ENCODE measurements at places on chromosomes 7 and 10.

GRCh38 chr10:100998991-100999741, 442 bp upstream of the LZTS2 start:
- peak; percentile 73 for DNase-seq

GRCh38 chr10:132179551-132180392, 7.0 kb upstream of the DPYSL4 start:
- no peak for DNase-seq

GRCh38 chr7:155342313-155342712, 44.6 kb downstream of the INSIG1 start:
- no peak for DNase-seq

GRCh38 chr7:93980744-93981479, 23.2 kb downstream of the BET1 start:
- no peak for DNase-seq

- no peak for DNase-seq
Measured at GRCh38 chr10:48274636-48275035, at the start of gene FRMPD2. Gene FRMPD2, minus strand, starts transcription at chr10:48274696. Its CDS starts 129 bp downstream, at chr10:48274567.

DNA sequence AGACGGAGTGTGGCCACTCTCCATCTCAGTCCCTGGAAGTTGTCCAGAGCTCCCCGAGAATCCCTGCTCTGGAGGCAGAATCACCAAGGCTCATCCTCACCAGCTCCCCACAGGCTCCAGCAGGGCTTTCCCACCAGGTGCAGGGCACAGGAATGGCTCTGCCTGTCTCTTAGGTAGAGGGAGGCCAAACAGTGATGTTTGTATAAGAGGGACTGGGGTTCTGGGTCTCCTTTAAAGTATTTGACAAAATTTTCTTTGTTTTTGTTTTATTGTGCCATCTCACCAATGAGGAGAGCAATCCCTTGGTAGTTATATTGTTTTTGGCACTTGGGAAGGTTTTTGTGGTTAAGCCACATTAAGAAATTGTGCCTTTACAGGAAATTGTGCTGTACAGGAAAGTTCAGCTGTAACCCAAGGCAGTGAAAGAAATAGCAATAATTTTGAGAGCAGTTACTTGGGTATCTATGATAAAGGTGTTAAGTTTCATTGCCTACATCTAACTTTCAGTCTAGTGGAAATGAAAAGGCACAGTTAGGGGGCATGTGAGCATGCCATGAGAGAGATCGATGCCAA, 219.3 kb upstream of the PRSS58 start:
- DNase-seq: no peak

DNA sequence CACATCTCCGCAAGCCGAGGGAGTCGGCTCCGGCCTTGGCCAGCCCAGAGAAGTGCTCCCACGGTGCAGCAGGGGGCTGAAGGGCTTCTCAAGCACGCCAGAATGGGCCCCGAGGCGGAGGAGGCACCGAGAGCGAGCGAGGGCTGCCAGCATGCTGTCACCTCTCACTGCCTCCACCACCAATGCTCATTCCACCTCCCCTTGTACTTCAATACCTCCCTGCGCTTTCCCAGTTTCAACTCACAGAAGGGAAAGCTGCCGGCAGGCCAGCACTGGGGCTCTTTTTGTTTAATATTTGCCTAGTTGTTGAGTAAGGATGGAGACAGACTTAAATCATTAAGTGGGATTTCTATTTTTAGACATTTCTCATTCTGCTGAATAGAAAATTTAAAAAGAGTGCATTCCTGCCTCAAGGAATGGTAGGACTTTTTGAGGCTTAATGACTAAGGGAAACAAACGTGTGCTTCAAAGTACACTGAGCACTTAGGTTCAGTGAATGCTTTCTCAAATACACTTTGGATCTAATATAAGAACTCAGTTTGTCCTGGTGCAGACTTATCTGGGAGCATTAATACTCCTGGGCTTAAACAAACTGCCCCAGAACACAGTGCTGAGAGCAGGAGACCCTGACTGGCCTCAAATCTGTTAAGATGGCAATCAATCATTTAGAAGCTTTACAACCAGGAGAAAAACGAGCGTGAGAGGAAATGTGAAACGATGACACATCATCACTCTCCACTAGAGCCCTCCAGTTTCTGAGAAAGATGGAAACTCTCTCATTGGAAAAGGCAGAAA, 131.2 kb downstream of the RALA start:
- DNase-seq: no peak

DNA sequence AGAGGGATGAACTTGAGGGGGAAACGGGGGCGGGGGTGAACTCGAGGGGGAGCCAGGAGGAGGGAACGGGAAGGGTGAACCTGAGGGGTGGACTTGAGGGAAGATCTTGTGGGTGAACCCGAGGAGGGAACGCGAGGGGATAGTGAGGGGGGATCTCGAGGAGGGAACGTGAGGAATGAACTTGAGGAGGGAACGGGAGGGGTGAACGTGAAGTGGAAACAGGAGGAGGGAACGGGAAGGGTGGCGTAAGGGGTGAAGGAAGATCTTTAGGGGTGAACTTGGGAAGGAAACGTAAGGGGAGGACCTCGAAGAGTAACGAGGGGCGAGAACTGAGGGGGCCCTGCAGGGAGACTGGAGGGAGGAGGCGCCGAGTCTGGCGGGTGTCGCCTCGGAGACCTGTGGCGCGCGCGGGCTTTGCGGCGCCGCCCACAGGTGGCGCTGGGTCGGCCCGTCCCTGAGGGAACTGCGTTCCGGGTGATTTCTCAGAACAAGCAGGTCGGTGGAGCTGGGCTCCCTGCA, 651 bp downstream of the MYO3A start:
- peak; percentile 65 for DNase-seq

- DNase-seq: no peak
Measured at GRCh38 chr7:29606287-29606721, 42.7 kb downstream of the PRR15 start.

DNA sequence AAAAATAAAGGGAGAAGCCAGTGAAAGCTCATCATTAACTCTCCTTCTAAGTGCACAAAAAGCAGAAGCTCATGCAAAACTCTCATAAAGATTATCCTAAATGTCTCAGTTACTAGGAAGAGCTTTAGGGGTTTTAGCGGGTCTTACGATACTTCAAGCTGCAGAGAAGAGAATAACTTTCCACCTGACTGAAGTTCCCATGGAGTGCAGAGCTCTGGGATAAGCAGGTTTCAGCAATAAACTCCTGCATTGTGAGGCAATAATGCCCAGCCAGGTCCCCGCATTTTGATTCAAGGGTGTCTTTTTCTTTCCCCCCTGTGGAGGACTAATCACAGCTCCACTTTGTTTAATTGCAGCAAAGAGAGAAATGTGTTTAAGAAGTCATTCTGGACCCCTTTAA, 241.9 kb upstream of the SP8 start:
- DNase-seq: no peak
